ENCODE measurements at places on chromosomes 5 and 9. TPM values are rescaled to one million over a fixed set of nuclear protein-coding genes. Genes with fewer than 3 reads are reported as not detected.

GRCh38 chr9:95880021-95880690, 4.7 kb downstream of the ERCC6L2 start:
- DNase-seq: no peak

DNA sequence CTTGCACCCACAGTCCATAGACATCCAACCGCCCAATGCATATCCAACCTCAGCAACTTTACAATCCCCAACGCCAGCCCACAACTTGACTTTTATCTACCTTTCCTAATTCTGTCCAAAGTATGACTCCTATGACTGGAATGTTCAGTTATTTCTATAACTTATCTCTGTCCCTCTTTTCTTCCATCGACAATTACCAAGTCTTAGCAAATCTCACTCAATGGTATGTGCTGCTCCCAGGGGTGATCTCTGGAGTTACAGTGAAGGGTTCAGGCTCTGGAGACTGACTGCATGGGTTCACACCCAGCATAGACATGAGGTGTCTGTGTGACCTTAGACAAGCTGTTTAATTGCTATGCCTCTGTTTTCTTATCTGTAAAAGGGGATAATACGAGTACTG, 106.9 kb downstream of the SPOCK1 start:
- DNase-seq: no peak

- no peak for DNase-seq
Measured at GRCh38 chr9:115142517-115143270, 24.7 kb upstream of the TNC start.

LIFR gene
- 66.1 TPM for total RNA-seq

DNA sequence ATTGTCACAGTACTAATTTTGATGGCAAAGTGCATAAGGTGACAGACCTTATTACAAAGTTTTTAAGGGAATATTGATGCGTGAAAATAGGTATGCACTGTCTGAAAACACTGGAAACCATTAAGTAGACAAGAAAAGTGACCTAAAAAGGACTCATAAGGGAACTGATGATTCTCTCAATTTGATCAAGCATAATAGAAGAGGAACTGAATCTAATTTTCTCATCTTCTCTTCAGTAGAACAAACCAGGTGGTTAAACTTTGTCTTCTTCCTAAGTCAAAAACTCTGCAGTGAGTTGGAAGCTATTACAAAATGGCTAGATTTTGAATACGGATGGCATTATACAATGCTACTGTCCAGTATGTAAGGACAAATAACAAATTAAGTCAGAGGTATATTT, 53.4 kb downstream of the RNF145 start:
- no peak for DNase-seq

DNA sequence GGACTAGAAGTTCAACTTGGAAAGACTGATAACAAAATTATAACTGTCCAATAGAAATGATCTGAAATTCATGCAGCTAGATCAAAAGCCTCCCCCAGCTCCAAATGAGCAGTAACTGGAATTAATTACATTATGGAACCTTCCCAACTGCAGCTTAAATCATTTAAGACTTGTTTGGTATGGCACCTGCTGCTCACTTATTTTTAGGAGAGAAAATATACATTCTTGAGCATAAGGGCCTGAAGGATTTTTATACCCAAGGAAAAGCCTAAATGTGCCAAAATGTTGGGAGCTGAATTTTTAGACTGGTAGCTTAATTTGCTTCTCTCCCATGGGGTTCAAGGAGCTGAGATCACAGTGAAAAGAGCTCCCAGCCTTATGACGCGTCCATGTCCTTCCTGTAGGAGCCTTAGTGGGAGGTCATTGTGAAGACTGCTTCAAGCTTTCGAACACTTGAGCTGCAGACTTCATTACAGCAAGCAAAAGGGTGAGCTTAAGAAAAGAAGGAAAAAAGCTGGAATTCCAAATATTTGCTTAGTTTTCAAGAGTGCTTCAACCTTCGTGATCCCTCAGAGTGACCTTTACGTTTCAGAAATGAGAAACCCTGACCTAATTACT, 276.0 kb downstream of the DMAC1 start:
- no peak for DNase-seq

PRRX2 gene
- total RNA-seq: not detected

DNA sequence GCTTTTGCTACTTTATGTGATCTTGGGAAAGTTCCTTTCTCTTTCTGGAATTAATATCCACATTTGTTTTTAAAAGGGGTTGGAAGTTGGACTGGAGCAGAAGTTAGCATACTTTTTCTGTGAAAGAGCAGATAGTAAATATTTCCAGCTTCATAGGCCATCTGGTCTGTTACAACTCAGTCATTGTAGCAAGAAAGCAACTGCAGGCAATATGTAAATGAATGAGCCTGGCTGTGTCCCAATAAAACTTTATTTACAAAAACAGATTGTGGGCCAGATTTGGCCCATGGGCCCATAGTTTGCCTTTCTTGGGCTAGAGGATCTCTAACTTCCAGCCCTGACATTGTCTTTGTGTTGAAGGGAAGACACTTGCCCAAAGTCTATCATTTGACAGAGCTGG, 104.4 kb downstream of the ACTL7B start:
- DNase-seq: no peak

GRCh38 chr9:69009708-69010107, 4.2 kb downstream of the PRKACG start:
- DNase-seq: no peak

C9orf153 gene
- total RNA-seq: not detected

GRCh38 chr9:11726659-11727058, 966.5 kb upstream of the TYRP1 start:
- no peak for DNase-seq

DNA sequence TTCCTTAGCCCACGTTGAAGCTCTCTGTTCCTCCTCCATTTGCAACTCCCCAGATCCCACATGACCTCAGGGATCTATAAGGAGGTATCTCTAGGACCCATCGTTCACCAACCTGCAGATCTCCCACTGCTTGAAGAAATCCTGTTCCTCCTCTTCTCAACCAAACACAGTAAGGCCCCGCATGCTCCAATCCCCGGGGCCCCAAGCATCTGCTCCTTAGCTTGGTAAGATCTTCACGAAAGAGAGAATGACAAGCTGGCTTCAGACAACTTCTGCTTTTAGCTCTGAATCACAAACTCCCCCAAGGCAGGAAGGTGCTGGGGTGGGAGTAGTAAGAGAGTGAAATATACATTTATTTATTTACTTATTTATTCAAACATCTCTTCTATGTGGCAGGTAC, 33.0 kb upstream of the ARHGAP26 start:
- no peak for DNase-seq

DNA sequence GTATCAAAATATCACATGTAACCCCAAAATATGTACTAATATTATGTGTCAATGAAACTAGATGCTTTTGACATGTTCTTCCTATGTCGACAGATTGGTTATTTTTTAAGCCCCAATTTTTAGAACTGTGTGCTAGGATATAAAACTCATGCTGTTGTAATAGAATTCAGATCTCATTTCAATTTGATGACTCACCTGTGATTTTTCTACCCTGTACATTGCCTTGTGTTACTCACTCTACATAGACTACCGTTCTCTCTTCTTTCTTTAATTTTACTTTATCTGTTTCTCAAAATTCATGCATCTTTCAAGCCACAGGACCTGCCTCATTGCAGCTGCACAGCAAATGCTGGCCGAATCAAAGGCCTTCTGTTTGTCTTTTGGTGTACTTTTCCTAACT, 284.5 kb downstream of the MAT2B start:
- peak; percentile 46 for DNase-seq

- no peak for DNase-seq
Measured at GRCh38 chr9:36213387-36213786, 22.7 kb downstream of the CLTA start.
